ENCODE measurements at places on chromosomes 7 and 10.

DNA sequence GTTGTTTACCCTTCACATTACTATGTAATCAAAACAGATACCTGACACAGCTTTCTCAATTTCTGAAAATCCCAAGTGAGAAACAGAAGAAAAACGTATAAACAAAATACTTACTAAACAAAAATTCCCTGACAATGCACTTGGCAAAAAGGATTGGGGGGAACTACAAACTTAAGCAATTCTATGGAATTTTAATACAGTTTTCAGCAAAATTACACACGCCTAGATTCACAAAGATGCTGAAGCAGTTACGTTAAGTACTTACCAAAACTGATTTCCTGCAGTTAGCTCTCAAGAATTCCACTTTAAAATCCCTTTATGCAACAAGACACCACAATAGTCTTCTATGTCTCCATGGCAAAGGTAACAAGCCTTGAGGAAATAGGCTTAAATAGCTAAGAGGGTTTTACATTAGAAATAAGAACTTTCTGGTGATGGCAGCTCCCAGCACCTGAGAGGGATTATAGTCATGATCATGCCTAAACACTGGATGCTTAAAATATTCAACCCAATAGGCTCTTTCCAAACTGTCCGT lies 10.8 kb downstream of the TOMM7 start:
- DNase-seq = no peak

DNA sequence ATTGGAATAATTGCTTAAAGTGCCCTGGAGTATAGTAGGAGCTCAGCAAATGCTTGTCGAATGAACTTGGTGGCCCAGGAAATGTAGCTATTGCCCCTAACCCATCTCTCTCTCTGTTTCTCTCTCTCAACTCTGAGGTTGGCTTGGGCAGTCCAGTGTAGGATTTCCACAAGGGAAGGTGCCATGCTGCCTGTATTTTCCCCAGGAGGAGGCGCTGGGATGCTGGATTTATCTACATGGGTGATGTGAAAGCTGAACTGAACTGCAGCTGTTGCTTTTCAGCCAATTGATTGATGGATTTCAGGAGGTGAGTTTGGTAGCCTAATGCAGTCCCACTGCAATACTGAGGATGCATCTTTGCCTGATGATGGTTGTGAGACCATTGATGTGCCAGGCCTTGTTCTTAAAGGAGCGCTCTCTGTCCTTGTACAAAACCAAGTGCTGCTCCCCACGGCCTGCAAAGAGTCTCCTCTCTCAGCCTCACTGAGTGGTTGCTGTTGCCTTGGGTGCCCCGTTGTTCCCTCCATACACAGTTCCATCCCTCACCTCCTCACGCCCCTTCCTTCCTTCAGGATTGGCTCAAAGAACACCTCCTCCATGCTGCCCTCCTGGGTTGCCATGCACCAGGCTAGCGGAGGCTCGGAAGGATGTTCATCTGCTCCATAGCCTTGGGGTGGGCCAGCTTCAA lies 200.6 kb downstream of the GLRX3 start:
- no peak for DNase-seq

GRCh38 chr7:132244903-132245480 lies 331.3 kb downstream of the PLXNA4 start:
- no peak for DNase-seq

- no peak for DNase-seq
Measured at GRCh38 chr10:12717981-12718707, 283.4 kb downstream of the CCDC3 start.

GRCh38 chr7:114791771-114792170 lies 130.1 kb upstream of the MDFIC start:
- no peak for DNase-seq

Measured in NCI-H1436 treated with DMSO at 0.1 percent for 48 hours (cell line).